Activated naive CD8-positive, alpha-beta T cell treated with anti-CD3 and anti-CD28 coated beads for 36 hours (primary cell): ENCODE measurements at places on chromosomes 2 and 18. TPM values are rescaled to one million over a fixed set of nuclear protein-coding genes. Genes with fewer than 3 reads are reported as not detected.
A peak's percentile ranks its signal among the peaks of the same experiment; 100 is the strongest.

DNA sequence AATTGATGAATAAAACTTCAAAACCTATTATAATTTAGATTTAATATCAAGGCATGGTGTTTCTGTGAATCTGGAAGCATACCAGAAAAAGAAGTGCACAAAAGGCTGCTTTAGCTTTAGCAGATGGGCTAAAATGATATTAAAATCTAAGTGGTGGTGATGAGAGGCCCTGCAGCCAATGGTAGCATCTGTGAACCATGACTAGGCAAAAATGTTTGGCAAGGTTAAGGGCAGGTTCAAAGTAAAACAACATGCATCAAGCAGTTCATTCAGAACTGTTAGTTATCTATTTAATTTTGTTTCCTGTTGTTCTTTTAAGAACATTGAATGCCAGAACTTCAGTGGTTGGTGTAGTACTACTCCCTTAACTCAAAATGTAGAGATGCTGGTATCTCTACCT is 1736.9 kb upstream of the CELF4 start:
- H3K4me1 ChIP-seq = no peaks in the 10 kb centered on the region
- H3K36me3 ChIP-seq = no peaks in the 10 kb centered on the region
- no peaks in the 10 kb centered on the region for H3K27me3 ChIP-seq
- H3K27ac ChIP-seq = no peak overlapping the region

DNA sequence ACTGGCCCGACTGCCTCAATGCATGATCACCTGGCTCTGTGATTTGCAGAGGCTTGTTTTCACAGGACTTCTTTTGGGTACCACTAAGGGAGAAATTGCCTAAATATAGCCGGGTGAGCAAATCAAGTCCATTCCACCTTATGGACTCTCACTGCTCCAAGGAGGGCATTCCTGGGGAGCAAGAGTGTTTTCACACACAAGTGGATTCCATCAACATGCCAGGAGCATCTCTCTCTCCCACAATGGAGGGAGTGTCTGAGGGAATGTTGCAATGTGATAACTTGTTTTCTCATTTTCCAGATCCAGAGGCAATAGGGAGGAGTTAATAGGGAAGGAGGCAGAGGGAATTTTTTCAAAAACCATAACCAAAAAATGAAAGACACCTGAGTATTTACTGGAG is 250.7 kb downstream of the SATB2 start:
- no peaks in the 10 kb centered on the region for H3K36me3 ChIP-seq
- DNase-seq = no peak
- H3K4me1 ChIP-seq = no peaks in the 10 kb centered on the region
- no peaks in the 10 kb centered on the region for H3K27me3 ChIP-seq
- H3K4me3 ChIP-seq = no peak overlapping the region

DNA sequence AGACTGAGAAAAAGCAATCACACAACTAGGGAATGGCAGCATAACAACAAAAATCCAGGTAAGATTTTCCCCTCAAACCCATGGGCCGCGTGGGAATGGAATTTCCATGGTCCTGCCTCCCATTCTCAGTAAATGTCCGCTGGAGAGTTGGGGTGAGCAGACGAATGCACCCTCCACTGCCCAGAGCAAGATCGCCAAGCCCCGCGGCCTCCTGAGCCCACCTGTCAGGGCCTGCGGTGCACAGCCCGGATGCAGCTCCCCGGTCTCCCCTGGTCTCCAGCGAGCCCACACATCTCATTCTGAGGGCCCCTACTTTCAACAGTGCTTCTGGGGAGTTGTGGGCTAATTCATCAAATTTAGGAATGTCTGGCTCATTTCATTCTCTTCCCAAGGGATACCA is 327.4 kb upstream of the HS6ST1 start:
- DNase-seq = no peak
- no peak overlapping the region for H3K4me3 ChIP-seq
- H3K36me3 ChIP-seq = no peaks in the 10 kb centered on the region
- H3K4me1 ChIP-seq = no peaks in the 10 kb centered on the region

DNA sequence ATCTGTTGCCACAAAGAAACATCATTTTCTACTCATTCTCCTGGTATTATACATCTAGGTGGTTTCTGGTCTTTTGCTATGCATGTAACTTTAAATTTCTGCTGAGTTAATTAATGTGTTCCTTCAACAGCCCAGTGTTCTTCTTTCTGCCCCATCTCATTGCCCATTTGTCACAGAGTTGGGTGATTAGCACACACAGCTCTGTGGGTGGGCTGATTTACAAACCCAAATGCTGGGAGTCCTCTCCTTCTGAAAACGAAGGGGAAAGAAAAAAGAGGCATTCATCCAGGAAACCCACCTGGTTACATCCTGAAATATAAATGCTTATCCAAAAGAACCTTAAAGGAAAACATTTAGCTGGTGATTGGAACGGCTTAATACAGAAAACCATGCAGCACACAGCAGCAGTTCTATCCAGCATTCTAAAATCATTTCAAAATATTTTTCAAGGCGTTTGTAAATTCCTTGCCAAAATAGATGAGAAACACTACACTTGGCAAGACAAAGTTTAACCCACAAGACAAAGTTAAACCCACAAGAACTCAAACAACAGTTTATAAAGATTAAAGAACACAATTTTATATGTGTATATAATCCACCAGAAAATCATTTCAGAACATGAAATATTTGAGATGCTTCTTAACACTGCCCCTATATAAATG is 177.9 kb downstream of the ANTXR1 start:
- H3K27ac ChIP-seq = no peak overlapping the region
- H3K27me3 ChIP-seq = no peaks in the 10 kb centered on the region
- H3K4me1 ChIP-seq = no peaks in the 10 kb centered on the region

DNA sequence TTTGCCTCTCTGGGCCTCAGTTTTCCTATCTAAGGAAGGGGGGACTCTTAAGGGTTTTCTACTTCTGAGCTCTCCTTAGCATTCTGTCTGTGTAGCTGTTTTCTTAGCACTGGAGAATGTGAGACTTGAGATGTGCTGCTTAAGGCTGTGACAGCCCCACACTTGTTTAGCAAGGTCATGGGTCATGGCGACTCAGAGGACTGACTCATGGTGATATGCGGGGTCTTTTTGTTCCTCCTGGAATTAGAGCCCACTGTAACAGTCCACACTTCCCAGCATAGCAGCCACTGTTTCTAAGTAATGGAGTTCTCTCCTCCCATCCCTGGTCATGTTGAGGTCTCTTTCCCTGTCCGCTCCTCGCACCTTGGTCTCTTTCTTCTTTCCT is 4.1 kb upstream of the LPIN1 start:
- H3K4me3 ChIP-seq = no peak overlapping the region
- no peaks in the 10 kb centered on the region for H3K27me3 ChIP-seq
- peaks cover 26% of the 10 kb centered on the region for H3K4me1 ChIP-seq
- H3K27ac ChIP-seq = no peak overlapping the region
- no peak for DNase-seq

GRCh38 chr2:73257425-73258125 is 23.5 kb downstream of the CCT7 start:
- no peaks in the 10 kb centered on the region for H3K4me1 ChIP-seq
- H3K36me3 ChIP-seq = peaks cover 9% of the 10 kb centered on the region
- no peak overlapping the region for H3K27ac ChIP-seq
- DNase-seq = no peak

DNA sequence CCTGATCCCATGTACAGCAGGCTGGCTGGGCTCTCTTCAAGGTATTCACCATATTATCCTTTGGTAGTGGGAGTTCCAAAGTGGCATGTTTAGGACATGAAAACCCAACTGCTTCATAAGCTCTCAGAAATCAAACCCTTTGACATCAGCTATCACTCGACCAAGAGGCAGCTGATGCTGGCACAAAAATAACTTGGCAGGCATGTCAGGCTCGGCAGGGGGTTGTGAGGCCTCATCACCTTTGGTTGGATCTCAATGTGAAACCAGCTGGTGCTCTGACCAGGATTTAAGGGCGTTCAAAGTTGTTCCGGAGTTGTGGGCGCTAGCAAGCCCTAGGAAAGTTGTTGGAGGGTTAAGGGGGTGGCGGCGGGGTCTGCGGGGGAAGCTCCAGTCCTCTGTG is 171.9 kb downstream of the FHOD3 start:
- H3K27ac ChIP-seq = no peak overlapping the region
- H3K36me3 ChIP-seq = no peaks in the 10 kb centered on the region
- H3K4me3 ChIP-seq = no peak overlapping the region
- DNase-seq = no peak

GRCh38 chr18:31684279-31685096 is at the start of gene B4GALT6:
TSS of gene B4GALT6 (minus strand) at chr18:31684581. CDS start at chr18:31684426, 155 bp downstream.
- peak within 1 kb of the TSS; percentile 64 for H3K27ac ChIP-seq
- H3K4me3 ChIP-seq = peak within 1 kb of the TSS; percentile 76
- H3K27me3 ChIP-seq = peaks cover 66% of the 10 kb centered on the region
- DNase-seq = peak; percentile 43
- H3K4me1 ChIP-seq = peaks cover 20% of the 10 kb centered on the region

DNA sequence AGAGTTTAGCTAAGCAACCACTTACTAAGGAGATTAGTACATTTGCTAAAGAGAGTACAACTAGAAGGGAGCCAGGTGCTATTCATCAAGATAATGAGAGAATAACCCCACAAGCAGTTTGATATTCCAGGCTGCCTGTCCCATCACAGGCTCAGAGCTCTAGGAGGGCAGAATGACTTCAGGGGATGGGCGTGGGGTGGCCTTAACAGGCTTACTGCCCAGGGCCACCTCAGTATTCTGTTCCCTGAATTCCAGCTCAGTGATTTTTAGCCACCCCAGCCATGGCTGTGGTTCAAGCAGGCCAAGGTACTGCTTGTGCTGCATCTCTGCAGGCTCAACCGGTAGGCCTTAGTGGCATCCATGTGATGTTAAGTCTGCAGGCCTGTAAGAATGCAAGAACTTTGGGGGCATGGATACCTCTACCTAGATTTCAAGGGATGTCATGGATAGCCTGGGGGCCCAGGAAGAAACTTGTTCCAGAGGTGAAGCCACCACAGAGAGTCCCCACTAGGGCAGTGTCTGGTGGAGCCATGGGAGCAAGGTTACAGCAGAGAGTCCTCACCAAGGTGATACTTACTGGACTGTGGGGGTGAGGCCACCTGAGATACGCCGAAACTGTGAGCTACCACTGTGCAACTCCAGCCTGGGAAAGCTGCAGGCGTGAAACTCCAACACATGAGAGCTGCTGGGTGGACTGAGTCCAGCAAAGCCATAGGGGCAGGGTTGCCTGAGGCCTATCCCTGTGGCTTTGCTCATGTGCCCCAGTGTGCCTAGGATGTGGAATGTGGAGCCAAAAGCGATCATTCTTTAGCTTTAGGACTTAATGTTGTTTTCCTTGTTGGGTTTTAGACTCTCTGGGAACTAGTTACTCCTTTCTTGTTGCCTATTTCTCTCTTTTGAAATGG is 107.7 kb downstream of the EHBP1 start:
- H3K27me3 ChIP-seq = no peaks in the 10 kb centered on the region
- H3K4me3 ChIP-seq = no peak overlapping the region
- H3K36me3 ChIP-seq = peaks cover 11% of the 10 kb centered on the region
- peaks cover 16% of the 10 kb centered on the region for H3K4me1 ChIP-seq

DNA sequence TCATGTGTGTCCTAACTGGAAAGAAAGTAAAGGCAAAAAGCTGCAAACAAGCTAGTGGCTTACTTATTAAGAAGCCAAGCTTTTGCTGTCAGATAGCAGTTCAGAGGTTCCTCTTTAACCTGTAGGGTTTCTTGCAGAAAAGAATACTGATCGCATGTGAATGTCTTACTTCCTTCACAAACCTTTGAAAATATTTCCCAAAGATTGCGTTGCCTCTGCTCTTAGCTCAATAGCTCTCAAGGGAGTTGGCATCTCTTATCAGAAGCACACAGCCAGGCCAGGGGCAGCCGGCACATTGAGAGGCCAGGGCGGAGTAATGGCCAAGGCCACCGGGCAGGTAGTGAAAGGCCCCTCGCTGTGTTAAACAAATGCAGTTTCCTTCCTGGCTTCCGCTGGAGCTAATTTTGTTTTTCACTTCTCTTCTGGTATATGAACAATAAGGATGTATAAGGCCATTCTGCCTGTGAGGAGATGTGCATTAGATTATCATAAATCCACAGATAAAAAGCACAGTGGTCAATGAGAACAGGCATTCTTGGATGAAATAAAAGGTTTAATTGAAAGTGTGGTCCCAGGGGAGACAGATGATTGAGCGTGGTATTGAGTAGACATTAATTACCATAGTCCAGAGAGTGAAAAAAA is 542.4 kb upstream of the NRP2 start:
- H3K4me1 ChIP-seq = peaks cover 4% of the 10 kb centered on the region
- H3K27me3 ChIP-seq = no peaks in the 10 kb centered on the region
- DNase-seq = no peak

- DNase-seq = no peak
- H3K36me3 ChIP-seq = peaks cover 2% of the 10 kb centered on the region
- H3K4me1 ChIP-seq = no peaks in the 10 kb centered on the region
- no peak overlapping the region for H3K4me3 ChIP-seq
- H3K27me3 ChIP-seq = peaks cover 3% of the 10 kb centered on the region
Observed at GRCh38 chr2:177106212-177106611, 106.4 kb upstream of the HNRNPA3 start.

DNA sequence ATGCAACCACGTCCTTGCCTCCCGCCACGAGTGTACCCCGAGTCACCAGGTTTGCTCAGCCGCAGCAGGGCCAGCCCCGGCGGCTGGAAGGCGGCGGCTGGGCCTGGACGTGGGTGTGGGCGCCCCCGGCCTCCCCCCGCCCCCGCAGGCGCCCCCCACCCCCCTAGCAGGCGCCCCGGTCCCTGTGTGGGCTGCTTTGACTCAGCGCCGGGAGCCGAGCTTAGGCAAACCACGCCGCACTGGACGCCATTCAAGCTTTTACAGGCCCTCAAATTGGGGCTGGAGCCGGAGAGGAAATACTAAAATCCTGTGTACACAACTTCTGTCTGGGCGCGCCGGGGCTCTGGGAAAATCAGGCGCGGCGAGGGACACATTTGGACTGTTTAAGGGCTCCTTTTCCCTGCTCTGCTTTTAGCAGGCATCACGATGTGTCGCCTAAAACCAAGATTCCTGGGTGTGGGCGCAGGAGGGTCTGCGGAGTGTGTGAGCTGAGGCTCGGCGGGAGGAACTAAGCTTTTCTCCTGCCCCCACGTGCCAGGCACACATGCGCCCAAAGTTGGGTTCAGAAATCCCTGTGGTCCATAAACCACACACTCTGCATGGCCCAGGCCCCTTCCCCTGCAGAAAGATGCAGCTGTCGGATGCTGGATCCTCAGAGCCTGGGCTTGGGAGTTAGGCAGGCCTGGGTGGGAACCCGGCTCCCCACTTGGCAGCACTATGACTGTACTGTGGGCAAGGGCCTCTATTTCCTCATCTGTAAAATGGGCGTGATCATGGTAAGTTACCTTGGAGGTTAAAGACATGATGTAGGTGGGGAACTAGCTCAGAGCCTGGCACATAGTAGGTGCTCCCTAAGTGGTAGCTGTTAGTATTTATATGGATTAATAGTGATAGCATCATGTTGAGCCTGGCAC is 57.6 kb downstream of the ATOH8 start:
- no peaks in the 10 kb centered on the region for H3K36me3 ChIP-seq
- no peak overlapping the region for H3K27ac ChIP-seq
- no peak for DNase-seq
- H3K27me3 ChIP-seq = peaks cover 3% of the 10 kb centered on the region
- H3K4me3 ChIP-seq = no peak overlapping the region

GRCh38 chr2:209998596-209998995 is 3.8 kb upstream of the RPE start:
- H3K36me3 ChIP-seq = peaks cover 5% of the 10 kb centered on the region
- H3K4me1 ChIP-seq = peaks cover 14% of the 10 kb centered on the region
- H3K27ac ChIP-seq = no peak overlapping the region
- no peak overlapping the region for H3K4me3 ChIP-seq

- H3K27me3 ChIP-seq = peaks cover 5% of the 10 kb centered on the region
- DNase-seq = no peak
- H3K36me3 ChIP-seq = peaks cover 4% of the 10 kb centered on the region
- H3K27ac ChIP-seq = no peak overlapping the region
- no peaks in the 10 kb centered on the region for H3K4me1 ChIP-seq
Observed at GRCh38 chr18:42258301-42258965, 303.4 kb downstream of the PIK3C3 start.

Gene IL36A
- not detected for total RNA-seq

Gene RAB17
- total RNA-seq = 0.40 TPM

Gene NR4A2
- 47.7 TPM for total RNA-seq

Gene TEX44
- total RNA-seq = not detected

Gene ELP2
- total RNA-seq = 98.2 TPM
